ENCODE measurements at places on chromosomes 13 and 19.

- no peak for DNase-seq
These were observed 23.2 kb downstream of the C3 start for GRCh38 chr19:6697291-6697690.

DNA sequence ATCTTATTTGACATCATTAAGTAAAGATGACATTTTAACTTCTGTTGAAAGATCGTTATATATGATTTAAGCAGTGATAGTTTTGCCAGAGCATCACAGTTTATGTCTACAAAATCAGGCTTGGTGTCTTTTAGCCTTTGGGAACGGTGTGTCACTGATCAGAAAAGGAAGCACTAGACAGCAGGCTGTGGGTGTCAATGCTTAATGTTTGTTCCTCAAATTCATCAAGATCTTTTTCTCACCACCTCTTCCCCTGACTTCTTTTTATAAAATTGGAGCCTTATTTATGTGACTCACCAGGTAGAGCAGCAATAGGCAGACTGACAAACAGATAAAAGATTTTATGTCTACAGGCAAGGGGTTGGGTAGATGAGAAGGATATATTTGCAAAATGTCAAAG, 1558.5 kb downstream of the EFNB2 start:
- DNase-seq: no peak

DNA sequence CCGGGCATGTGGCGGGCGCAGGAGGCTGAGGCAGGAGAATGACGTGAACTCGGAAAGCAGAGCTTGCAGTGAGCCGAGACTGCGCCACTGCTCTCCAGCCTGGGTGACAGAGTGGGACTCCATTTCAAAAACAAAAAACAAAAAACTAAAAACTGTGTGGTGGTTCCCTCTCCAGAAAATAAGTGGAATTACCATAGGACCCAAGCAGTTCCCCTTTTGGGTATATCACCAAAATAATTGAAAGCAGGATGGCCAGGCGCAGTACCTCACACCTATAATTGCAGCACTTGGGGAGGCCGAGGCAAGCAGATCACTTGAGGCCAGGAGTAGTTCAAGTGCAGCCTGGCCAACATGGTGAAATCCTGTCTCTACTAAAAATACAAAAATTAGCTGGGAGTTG, 15.7 kb upstream of the LDLR start:
- no peak for DNase-seq

DNA sequence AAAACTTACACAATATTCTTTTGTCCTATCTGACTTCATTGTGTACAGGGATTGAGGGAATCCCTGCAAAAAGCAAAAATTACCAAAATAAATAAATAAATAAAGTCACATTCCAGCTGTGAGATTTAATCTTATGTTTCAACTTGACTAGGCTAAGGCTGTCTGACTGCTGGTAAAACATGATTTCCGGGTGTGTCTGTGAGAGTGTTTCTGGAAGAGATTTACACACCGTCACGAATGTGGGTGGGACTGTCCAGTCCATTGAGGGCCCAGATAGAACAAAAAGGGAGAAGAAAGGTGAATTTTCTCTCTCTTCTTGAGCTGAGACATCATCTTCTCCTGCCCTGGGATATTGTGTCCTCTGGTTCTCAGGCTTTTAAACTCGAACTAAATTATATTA, 166.1 kb downstream of the LIG4 start:
- DNase-seq: no peak

DNA sequence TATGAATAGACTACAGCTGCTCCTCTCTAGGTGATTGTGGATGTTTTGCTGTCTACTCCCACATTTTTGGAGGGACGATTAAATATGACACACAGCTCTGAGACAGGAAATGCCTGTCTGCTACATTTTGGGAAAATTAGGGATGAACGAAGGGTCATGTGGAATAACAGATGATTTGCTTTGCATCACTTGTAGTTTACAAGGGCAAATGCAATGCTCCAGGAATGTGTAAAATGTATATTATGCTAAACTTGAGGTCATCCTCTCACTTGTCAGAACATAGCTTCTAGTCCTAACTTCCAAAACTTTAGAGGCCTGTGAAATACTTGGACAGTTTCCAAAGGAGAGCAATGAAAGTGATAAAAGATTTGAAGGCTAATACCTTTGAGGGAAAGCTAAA, 284.2 kb upstream of the DACH1 start:
- DNase-seq: no peak

GRCh38 chr19:7817801-7818200, 12.2 kb upstream of the EVI5L start:
- DNase-seq: no peak

DNA sequence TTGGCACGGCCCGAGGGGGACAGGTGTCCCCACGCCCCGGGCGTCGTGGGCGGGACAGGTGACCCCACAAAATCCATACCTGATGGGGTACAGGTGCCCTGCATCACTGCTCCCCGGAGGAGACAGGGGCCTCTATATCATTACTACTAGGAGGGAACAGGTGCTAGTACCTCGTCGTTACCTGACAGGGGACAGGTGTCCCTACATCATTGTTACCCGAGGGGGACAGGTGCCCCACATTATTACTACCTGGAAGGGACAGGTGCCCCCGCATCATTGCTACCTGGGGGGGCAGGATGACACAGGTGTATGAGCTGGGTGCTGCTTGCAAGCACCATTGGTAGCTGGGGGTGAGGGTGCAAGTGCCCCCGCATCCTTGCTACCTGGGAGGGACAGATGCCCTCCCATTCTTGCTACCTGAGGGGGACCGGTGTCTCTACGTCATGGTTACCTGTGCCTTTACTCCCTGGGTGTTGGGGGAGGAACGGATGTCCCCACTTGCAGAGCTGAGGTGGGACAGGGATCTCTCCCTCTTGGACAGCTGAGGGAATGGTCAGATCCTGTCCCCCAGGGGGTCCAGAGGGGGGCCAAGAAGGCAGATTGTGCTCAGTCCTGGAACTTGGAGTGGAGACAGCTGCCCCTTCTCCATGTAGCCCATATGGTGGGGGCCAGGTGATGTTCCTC, 620 bp downstream of the CRTC1 start:
- no peak for DNase-seq

DNA sequence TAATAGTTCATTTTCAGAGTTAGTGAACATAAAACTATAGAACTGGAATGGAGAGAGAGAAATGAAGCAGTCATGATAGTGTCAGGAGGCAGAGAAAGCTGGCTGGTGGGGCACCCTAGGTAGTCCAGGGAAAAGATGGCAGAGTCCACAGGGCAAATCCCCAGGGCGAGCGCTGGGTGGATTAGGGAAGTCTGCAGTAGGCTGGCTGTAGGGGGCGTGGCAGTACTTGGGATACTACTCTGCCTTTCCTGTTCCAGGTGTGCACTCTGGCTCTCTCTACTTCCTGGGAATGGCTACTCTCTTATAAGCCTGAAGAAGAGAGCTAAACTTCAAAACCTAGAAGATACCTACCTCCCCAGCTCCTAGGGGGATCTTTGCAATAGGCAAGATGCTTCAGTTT, 232.9 kb upstream of the SLC10A2 start:
- DNase-seq: no peak

DNA sequence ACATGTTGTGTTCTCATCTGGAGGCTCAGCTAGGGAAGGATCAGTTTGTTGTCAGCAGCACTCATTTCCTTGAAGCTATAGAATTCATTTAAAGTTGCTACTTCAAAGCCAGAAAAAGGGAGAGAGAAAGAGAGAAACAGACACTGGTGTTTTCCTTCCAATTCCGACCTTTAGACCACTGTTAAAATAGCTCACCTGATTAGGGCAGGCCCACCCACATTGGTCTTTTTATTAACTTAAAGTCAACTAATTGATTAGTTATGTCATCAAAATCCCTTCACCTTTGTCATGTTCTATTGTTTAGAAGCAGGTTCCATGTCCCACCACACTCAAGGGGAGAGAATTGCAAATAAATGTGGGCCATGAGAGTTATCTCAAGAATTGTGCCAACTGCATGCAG, 560.2 kb downstream of the PCDH17 start:
- DNase-seq: no peak

DNA sequence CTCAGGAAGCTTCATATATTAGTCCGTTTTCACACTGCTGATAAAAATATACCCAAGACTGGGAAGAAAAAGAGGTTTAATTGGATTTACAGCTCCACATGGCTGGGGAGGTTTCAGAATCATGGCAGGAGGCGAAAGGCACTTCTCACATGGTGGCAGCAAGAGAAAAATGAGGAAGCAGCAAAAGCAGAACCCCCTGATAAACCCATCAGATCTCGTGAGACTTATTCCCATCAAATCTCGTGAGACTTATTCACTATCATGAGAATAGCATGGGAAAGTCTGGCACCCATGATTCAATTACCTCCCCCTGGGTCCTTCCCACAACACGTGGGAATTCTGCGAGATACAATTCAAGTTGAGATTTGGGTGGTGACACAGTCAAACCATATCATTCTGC, 23.1 kb downstream of the FLT3 start:
- no peak for DNase-seq

- DNase-seq: no peak
These were observed 1.4 kb upstream of the TMPRSS9 start for GRCh38 chr19:2358548-2359173.

GRCh38 chr19:15292847-15293582, 39.3 kb downstream of the BRD4 start:
- DNase-seq: no peak

- no peak for DNase-seq
These were observed 433.3 kb upstream of the SLITRK1 start for GRCh38 chr13:84315527-84315926.

GRCh38 chr19:16224293-16225045, 26.8 kb downstream of the AP1M1 start:
- no peak for DNase-seq

- peak; percentile 76 for DNase-seq
These were observed 1.7 kb downstream of the UBXN6 start for GRCh38 chr19:4455719-4456475.

- no peak for DNase-seq
These were observed 5.1 kb downstream of the CHMP2A start for GRCh38 chr19:58549664-58550361.

DNA sequence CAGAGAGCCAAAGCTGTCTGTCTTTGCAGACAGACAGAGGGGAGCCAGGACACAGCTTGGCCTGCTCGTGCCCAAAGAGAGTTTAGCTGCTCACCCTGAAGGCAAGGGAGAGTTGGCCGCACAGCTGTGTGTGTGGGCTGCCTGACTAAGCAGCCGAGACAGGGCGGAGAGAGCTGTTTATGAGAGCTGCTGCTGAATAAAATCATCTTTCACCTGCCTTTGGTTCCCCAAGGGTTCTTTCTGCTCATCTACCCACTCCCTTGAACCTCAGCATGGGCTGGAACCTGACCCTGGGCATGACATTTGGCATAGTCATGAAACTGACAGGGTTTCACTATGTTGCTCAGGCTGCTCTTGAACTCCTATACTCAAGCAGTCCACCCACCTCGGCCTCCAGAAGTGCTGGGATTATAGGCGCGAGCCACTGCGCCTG, 98.2 kb downstream of the RBM26 start:
- no peak for DNase-seq

DNA sequence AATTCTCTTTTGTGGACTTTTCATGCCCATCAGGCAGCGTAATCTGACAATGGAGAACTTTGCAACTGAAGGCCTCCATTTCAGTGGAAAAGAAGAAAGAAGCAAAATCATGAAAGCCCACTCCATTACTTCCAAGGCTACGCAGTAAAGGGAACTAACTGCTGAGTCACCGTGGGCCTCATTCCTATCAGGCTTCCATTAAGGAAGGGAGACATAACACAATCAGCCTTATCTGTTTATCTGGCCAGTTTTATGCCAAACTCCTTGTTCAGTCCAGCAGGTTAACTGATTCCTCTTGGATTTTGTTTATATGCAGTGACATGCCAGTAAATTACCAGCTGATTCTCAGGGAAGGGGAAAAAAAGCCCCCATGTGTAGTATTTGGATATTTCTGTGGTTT, 56.8 kb upstream of the KATNAL1 start:
- no peak for DNase-seq

GRCh38 chr19:49456326-49456725, 3.3 kb downstream of the ALDH16A1 start:
- no peak for DNase-seq

DNA sequence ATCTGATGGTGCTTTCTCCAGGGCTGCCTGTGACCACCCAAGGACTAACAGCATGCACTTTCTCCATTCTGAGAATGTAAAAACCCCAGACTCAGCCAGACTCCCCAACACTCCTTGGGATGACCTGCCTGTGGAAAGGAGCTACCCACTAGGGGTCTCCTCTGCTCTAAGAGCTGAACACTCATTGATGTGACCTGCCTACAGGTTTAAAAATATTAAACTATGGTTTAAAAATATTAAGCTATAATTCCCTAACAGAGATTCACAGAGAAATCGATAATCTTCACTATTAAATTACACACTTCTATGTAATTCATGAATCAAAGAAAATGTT, 696.2 kb upstream of the SLITRK5 start:
- DNase-seq: no peak

- peak; percentile 86 for DNase-seq
These were observed 183.5 kb upstream of the TSC22D1 start for GRCh38 chr13:44759384-44760360.

DNA sequence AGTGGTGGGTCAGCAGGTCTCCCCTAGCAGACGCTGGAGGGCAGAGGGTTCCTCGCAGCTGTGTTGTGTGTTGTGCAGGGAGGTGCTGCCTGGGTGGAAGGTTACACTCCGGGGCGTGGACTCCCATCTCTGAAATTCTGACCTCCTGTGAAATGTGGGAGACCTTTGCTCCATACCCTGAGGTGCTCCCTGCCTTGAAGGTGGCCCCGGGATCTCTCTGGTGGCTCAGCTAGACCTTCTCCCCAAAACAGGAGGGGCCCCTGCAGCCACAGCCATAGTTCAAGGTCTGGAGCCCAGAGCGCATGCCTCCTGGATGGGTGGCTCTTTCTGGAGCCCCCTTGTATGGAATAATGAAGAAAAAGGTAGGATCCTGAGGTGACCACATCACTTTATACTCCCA, 70.2 kb downstream of the SOX1 start:
- DNase-seq: no peak

GRCh38 chr19:52095172-52096014, at the start of gene ZNF841:
Gene ZNF841, minus strand, starts transcription at chr19:52095765. Its CDS starts 10,964 bp downstream, at chr19:52084801.
- peak; percentile 79 for DNase-seq

GRCh38 chr19:46299004-46299509, 2.2 kb downstream of the HIF3A start:
- peak; percentile 79 for DNase-seq

DNA sequence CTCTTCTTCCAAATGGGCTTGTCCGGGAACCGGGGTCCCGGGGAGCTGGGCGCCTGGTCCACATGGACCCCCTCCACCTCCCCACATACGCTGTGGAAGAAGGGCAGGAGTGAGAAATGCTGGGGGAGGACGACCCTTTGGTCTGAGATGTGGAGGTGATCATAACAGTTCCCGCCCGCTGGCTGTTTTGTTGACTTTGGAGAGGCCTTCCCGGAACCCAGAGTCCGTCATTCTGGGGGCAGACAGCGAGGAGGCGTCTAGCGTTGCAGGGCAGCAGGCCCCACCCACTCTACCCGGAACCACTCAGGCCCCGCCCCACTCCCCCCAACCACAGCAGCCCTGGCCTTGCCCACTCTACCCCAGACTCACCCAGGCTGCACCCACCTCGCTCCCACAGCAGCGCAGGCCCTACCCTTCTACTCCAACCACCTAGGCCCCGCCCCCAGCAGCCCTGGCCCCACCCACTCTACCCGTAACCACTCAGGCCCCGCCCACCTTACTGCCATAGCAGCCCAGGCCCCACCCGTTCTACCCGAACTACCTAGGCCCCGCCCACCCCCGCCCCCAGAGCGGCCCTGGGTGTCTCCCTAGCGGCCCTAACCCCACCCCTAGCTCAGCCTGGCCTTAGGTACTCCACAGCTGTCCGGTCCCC, 7.1 kb downstream of the GPR108 start:
- DNase-seq: no peak
